ELF-1 (cell line): ENCODE measurements at places on chromosomes 16 and 17.

DNA sequence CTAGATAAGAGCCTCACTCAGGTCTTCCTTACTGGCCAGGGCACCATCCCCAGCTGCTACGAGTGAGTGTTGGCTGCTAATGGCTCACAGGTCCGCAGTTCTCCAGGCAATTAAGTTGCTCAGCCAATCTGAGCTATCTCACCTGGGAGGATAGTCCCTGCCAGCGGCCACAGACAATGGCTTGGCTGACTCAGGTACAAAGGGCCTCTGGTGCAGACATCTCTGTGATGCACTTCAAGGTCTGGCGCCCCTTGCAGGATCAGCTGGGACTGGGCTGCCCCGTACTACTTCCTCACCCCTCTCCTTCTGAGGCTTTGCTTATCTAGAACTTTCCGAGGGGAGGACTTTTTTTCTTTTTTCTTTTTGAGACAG is 49.2 kb upstream of the EMP2 start:
- peak; percentile 74 for DNase-seq

GRCh38 chr17:64164596-64165285 is 34.8 kb upstream of the ERN1 start:
- no peak for DNase-seq

DNA sequence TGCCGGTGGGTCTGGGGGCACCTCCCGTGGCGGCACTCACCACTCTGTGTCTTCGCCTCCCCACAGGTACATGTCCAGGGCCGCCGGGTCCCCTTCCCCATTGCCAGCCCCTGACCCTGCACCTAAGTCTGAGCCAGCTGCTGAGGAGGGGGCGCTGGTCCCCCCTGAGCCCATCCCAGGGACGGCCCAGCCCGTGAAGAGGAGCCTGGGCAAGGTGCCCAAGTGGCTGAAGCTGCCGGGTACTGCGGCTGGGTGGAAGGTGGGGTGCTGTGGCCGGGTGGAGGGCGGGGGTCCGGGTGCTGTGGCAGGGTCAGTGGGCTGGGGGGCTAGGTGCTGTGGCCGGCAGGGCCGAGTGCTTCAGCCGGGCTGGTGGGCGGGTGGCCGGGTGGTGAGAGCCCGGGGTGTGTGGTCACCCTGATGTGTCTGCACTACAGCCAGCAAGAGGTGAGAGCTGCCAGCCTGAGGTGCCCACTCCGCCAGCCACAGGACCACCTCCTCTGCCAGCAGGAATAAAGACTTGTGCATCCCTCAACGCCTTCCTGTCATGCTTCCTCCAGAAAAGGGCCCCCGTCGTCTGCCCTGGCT is 5.7 kb downstream of the CENPX start:
- no peak for DNase-seq

GRCh38 chr16:58847902-58848661 is 114.0 kb upstream of the GOT2 start:
- no peak for DNase-seq

DNA sequence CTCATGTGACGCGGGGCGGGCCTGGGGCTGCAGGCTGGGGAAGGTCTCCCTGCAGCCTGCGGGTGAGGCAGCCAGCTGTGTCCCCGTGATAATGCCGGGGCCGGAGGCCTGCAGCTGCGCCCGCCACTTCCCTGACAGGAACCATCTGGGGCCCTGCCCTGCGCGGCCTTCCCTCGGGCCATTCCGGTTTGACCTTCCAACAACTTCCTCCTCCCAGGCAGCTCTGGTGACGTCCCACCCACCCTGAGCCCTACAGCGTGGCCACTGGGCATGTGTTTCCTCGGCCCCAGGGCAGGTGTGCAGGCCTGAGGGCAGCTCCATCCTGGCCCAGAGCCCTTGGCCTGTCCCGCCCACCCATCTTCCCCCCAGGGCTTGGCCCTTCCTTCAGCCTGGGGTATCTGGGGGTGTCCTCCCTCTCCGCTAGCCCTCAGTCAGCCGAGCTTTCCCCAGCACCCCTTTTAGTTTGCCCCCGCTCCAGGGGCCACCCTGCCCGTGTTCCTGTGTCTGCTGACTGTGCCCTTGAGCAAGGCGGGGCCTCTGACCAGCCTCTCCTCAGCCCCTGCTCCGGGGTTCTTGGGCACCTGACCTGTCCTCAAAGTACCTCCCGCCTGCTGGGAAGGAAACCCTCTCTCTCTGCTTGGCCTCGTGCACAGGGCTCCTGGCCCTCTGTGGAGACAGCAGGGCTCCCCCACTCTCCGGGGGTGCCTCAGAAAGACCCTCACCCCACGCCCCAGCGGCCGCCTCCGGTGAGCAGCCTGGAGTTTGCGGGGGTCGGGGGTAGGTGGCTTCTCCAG is at the start of gene CBFA2T3:
TSS of gene CBFA2T3 (minus strand) at position 190 of the 794 bp plus-strand sequence. CDS start 400 bp downstream, outside the sequence.
- peak; percentile 55 for DNase-seq

GRCh38 chr17:40896916-40897455 is 11.9 kb upstream of the KRT20 start:
- no peak for DNase-seq

- DNase-seq, result no peak
These were observed 173.4 kb downstream of the KIF2B start for GRCh38 chr17:53996131-53996530.

- DNase-seq, result no peak
These were observed 514 bp downstream of the UBFD1 start for GRCh38 chr16:23557779-23558702.

DNA sequence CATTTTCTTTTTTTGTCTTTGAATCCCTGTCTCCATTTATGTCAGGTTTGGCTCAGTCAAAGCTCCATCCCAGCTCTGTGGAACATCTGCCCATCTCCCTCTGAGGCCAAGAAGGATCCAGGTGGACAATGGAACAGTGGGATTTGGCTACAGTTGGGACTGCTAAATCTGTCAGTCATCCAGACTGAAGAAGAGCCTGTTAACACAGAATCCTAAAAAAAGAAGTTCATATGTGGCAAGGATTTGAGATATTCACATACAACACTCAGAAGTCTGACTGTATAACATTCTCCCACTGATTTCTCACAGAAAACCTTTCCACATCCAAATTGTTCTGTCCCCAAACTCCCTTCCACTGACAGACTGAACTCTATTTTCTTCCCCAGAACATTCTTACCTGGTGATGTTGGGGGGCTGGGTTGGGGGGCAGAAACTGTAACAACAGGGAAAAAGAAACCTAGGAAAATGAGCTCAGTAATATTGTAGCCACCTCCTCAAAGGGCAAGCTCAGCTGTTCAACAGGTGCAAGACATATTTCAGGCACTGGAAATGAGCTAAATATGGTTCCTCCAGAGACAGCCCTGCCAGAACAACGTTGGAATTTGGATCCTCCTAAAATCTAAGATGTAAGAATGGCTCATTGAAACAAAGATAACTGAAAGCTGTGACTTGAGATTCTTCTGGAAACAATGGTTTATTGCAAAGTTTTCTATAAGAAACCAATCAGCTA is 301.5 kb upstream of the CDH5 start:
- no peak for DNase-seq
